ENCODE measurements at places on chromosomes 6 and 20.

- peak; percentile 70 for DNase-seq
Observed at GRCh38 chr6:54267798-54268197, 40.4 kb upstream of the TINAG start.

DNA sequence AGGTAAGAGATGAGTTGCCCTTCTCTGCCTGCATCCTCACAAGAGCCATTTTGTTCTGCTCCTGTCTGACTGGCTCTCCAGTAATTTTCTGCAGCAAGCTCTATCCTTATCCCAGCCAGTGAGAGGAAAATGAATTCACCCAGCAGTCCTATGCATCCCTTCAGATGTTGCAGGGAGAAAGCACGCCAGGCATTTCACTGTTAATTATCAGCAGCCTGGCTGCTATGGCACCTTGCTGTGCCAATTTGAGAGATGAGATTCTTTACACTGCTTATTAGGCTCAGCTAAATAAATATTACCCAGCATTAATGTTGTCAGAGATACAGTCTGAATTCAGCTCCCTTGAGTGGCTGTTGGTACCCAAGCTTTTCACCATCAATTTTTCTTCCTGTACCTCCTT is 61.1 kb upstream of the SNAP25 start:
- DNase-seq, result no peak

DNA sequence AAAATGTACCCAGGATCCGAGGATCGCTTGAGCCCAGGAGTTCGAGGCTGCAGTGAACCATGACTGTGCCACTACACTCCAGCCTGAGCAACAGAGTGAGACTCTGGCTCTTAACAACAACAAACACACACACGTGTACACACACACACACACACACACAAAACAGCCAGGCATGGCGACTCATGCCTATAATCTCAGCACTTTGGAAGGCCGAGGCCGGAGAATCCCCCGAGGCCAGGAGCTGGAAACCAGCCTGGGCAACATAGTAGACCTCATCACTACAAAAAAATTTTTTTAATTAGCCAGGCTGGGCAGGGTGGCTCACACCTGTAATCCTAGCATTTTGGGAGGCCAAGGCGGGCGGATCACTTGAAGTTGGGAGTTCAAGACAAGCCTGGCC is 23.3 kb upstream of the ARFGEF2 start:
- no peak for DNase-seq

- DNase-seq, result no peak
Observed at GRCh38 chr6:5331845-5332442, 70.6 kb downstream of the FARS2 start.

DNA sequence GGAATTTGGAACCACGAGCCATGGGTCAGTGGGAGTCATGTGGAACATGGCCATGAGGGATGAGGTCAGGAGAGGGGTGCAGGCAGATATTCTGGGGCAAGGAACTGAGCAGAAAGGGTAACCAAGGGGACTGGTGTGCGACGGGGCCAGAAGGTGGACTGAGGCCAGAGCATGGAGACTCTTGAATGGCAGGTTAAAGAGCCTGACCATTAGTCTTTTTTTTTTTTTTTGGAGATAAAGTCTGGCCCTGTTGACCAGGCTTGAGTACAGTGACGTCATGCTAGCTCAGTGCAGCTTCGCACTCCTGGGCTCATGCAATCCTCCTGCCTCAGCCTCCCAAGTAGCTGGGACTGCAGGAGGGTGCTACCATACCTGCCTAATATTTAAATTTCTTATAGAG is 64.0 kb downstream of the RREB1 start:
- no peak for DNase-seq

Data from HAP-1 (cell line).